ENCODE measurements at places on chromosomes 1 and 21. TPM values are rescaled to one million over a fixed set of nuclear protein-coding genes. Genes with fewer than 3 reads are reported as not detected.

TMPRSS15 gene
- not detected for total RNA-seq

KLHDC7A gene
- 0.31 TPM for total RNA-seq

MFN2 gene
- 104 TPM for total RNA-seq

CCDC181 gene
- 0.39 TPM for total RNA-seq

CSMD2 gene
- total RNA-seq, result not detected

USP24 gene
- 52.2 TPM for total RNA-seq

CA6 gene
- total RNA-seq, result not detected

GRCh38 chr1:231053493-231054162 lies 13.6 kb upstream of the FAM89A start:
- DNase-seq, result no peak

GRCh38 chr1:172823534-172823933 lies 164.6 kb downstream of the FASLG start:
- DNase-seq, result no peak

DNA sequence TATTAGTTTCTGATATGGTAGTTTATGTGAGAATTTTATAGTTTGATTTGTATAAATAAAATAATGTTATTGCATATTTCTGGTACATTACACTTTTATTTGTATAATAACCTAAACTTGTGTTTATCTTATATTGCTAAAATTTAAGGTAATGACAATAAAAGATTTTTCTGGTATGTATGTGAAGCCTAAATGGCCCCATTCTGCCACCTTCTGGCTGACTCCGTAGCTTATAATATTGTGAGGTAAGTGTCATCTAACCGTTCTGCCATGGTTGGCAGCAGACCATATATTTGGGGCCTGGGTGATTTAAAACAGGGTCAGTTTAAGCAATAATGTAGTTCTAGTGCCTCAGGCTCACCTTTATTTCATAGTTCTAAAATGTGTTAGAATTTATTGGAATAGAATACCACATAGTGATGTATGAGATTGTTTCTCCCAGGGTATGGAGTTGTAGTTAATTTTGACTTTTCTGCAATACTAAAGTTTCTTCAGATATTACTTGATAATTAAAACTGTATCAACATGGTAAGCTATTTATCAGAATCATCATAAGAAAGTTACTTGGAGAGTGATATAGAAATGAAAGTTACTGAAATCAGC lies 21.2 kb upstream of the PRKACB start:
- DNase-seq, result no peak

GRCh38 chr1:110765640-110766335 lies 91.0 kb upstream of the KCNA3 start:
- no peak for DNase-seq

GRCh38 chr1:54413295-54413694 lies 7.1 kb upstream of the SSBP3 start:
- no peak for DNase-seq

DNA sequence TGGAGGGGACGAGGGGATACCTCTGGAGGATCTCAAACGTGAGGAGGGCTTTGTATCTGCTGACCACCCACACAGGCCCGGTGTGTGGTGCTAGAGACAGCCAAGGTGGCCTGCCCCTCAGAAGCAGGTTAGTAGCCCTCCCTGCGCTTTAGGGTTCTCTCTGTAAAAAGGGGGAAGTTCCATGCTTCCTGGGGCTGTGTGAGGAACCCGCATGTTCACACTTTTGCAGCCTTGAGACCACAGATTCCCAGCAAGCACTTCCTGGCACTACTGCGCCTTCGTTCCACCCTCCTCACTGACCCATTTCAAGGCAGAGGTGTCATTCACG lies 7.9 kb upstream of the GUCA2B start:
- DNase-seq, result no peak

GRCh38 chr21:42254083-42254482 lies 35.1 kb downstream of the ABCG1 start:
- DNase-seq, result no peak
